ENCODE measurements at places on chromosomes 2 and 18.

DNA sequence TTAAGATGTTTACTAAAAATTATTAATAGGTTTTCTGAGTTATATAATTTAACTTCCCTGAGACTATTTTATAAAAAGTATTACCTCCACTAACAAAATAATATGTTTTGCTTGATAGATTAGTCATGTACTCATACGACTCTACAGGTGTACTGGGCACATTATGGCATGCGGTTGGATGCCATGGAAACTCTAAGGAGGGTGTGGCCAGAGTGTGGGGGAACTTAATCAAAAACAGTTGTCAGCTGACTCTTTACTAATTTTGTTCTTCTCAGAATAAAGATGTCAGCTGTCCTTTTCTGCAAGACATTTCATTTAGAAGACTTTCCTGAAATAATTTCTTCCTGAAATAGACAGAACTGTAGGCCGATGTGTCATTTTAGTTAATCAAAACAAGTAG is 228.3 kb upstream of the SIX3 start:
- DNase-seq = no peak

- DNase-seq = no peak
These were observed 41.4 kb downstream of the AOX1 start for GRCh38 chr2:200627110-200627770.

DNA sequence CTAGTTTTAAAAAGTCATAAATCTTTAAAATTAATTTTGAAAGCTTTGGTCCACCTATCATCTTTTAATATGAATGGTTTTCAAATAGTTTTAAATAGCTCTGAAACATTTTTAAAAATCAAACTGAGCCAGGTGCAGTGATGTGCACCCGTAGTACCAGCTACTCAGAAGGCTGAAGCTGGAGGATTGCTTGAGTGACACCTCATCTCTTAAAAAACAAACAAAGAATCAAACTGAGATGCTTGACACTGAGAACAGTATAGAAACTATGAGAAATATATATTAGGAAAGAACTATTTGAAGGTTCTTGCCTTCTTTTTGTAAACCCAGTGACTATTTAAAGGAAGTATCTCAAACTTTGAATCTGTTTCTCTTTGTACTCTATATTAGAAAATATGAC is 67.4 kb downstream of the BARD1 start:
- no peak for DNase-seq

DNA sequence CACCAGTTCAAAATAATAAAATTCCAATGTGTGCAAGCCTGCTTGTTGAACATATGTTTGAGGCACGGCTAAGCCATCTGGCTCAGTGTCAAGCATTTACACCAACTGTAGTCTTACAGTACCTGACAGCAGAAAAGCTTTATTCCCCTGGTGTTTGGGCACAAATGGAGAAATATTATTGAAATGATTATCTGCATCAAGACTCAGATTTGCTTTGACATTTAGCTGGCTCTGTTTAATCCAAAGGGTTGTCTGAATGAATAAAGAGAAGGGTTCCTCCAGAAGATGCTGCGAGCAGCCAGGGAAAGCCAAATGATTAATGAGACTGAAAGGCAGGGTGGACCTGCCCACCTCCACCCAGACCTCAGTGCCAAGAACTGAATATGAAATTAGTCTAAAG is 393.2 kb upstream of the GALNT5 start:
- no peak for DNase-seq

DNA sequence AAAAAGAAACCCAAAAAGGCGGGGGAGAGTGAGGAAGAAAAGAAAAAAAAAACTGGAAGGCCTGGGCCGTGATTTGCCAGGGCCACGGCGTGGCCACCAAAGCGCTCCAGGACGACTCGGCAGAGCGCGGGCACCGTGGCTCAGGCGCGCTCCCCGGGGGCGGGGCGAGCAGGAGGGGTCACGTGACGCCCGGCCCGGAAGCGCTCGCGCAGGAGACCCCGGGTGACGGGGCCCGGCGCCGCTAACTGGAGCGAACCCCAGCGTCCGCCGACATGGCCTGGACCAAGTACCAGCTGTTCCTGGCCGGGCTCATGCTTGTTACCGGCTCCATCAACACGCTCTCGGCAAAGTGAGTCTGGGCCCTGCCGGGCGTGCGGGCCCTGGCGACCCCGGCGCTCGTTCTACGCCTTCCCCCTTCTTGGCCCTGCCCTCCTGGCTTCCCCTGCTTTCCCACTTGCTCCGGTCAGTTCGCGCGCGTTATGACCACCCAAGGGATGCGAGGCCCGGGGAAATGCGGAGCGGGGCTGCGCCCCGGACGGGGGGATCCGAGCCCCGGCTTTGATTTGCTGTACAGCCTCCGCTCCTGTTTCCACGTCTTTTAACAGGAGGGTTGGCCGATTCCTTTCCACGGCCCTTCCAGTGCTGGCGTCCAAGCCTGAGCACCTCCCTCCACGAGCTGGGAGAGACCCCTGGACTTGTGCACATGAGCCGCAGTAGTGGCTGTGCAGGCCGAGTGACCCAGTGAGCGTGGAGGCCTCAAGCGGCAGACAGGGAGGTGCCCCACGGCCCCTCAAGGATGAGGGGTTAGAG is at the start of gene SLC35F6:
TSS of gene SLC35F6 (plus strand) at position 207 of the 810 bp plus-strand sequence. CDS start at position 273, 66 bp downstream.
- peak; percentile 89 for DNase-seq

- no peak for DNase-seq
These were observed 86.4 kb downstream of the NCOA1 start for GRCh38 chr2:24577481-24577880.

GRCh38 chr2:45323344-45323743 is 287.7 kb downstream of the SRBD1 start:
- no peak for DNase-seq

DNA sequence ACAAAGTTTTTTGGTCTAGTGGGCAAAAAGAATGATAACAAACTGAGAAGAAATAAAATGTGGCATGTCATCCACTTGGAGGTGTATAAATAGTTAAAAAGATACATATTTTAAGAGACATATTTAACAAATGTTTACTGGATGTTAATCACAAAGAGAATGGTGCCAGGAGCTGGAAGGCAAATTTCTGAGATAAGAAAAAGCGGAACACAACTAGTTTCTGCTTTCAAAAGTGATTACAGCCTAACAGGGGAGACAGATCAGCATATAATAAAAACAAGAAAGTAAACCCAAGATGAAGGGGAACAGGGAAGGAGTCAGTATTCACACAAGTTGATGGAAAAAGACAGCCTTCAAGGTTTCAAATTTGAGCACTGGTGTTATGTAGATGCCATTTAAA is 91.3 kb downstream of the OLA1 start:
- DNase-seq = no peak

DNA sequence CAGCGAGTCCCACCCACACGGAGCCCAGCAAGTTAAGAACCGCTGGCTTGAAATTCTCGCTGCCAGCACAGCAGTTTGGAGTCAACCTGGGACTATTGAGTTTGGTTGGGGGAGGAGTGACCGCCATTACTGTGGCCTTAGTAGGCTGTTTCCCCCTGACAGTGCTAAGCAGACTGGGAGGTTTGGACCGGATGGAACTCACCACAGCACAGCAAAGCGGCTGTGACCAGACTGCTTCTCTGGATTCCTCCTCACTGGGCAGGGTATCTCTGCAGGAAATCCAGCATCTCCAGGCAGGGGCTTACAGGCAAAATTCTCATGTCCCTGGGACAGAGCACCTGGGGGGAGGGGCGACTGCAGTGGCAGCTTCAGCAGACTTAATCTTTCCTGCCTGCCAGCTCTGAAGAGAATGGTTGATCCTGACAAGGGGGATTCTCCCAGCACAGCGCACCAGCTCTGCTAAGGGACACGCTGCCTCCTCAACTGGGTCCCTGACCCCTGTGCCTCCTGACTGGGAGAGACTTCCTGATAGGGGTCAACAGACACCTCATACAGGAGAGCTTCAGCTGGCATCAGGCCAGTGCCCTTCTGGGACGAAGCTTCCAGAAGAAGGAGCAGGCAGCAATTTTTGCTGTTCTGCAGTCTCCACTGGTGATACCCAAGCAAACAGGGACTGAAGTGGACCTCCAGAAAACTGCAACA is 425.4 kb downstream of the NYAP2 start:
- DNase-seq = no peak

GRCh38 chr2:232838406-232838874 is 31.6 kb upstream of the SNORC start:
- no peak for DNase-seq

DNA sequence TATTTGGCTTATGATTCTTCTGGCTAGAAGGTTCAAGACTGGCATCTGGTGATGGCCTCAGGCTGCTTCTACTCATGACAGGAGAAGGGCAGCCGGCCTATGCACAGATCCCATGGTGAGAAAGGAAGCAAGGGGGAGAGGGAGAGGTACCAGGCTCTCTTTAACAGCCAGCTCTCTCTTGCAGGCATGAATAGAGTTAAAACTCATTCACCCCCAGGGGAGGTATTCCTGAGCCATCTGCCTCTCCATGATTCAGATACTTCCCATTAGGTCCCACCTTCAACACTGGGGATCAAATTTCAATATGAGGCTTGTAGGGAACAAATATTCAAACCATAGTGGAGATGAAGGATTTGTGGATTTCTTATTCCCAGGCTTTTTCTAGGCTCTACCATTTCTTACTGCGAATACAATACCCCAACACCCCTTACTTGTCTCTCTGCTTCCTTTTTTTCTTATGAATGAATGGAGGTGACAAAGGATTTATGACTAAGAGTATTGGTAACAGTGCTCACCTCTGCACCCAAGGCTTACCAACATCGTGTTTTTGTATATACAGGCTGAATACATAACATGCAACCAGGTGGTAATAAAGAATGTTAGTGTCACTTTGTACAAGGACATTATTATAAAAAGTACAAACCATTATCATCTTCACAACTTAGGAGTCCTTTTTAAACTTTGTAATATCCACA is 454.6 kb upstream of the TRIB2 start:
- DNase-seq = no peak

- DNase-seq = no peak
These were observed 547.1 kb upstream of the SOX11 start for GRCh38 chr2:5145053-5145452.

DNA sequence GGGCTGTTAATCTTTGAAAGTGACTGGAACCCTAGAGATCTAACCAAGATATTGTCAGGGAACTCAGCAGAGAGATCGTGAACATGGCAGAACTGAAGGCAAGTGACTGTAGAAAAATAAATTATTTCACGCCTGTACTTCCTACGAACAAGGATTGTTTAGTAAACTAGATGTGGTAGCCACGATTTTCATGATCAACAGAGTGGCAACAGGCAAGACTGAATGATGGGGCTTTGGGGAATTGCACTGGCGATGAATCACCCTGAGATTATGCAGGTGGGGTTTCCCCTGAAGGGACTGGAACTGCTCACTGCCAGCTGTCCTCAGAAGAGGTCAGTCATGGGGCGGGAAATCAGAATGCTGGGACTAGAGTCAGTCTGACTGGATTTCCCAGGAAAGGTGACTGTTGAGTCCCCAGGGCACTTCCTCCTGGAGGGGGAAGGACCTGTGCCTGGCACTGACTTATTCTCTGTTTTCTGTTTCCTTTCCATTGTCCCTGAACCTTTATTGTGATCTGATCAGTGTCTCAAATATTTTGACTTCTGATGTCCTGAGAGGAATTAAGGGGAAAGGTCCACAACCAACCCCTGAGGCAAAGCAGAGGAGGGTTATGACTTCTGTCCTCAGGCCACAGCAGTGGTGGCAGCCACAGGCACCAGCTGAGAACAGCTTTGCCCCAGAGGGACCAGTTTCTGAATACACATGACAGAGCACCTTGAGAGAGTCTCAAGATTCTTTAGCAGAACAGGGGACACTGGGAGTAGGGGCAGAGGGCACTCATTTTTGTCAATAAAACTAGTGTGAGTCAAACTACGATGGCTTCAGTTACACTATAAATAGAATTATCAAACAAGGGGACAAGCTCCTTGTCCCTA is 70.0 kb downstream of the NAB1 start:
- no peak for DNase-seq

DNA sequence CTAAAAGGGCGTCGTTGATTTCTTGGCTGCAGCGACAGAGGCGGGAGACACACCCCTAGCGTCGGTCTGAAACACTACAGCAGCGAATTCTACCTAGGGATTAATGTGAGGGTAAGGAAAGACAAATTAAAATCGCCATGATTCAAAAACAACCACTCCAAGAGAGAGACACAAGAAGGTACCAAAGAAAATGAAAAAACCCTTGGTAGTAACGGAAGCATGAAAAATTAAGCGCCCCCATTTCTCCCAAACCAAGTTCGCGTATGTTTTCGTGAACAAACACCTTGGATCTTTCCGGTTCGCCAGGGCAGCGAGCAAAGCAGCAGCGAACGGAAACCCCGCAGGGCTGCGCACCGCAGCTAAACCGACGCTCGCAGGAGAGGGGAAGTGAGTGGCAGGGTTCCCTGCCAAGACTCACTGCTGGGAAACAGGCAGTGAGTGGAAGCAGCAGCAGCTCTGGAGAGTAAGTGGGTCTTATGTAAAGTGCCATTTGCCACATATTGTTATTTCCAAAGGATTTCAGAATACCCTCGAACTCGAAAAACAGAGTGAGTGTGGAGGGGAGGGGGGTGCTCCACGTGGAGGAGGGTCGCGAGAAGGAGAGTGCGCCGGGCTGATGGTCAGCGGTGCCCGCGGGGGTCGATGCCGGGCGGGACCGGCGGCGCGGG is 1.0 kb downstream of the PPP3R1 start:
- peak; percentile 79 for DNase-seq

DNA sequence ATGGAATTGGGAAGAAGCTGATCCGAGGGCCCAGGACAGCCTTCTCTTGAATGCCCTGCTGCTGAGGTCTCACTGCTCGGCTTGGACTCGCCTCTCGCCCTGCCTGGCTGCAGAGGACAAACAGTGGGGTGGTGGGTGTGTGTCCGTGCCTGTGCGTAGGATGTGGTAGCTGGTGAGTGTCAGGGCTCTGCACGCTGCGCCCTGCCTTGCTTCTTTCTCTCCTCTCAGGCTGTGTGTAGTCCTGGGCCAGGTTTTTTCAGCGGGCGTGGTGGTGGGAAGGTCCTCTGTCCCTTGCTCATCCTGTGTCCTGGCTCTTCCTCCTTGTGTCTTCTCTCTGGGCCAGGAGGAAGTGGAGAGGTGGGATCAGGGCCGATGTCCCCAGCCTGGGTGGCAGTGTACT is 44.8 kb downstream of the RRM2 start:
- no peak for DNase-seq

GRCh38 chr2:147698166-147698565 is 146.7 kb upstream of the ACVR2A start:
- DNase-seq = no peak

- DNase-seq = no peak
These were observed 29.0 kb downstream of the LPIN1 start for GRCh38 chr2:11775384-11775783.

GRCh38 chr18:3923750-3924149 is 473.8 kb downstream of the TGIF1 start:
- no peak for DNase-seq

- DNase-seq = no peak
These were observed 13.0 kb upstream of the SLC9A2 start for GRCh38 chr2:102606353-102606752.

GRCh38 chr2:171485116-171485515 is 37.2 kb upstream of the CYBRD1 start:
- DNase-seq = no peak

DNA sequence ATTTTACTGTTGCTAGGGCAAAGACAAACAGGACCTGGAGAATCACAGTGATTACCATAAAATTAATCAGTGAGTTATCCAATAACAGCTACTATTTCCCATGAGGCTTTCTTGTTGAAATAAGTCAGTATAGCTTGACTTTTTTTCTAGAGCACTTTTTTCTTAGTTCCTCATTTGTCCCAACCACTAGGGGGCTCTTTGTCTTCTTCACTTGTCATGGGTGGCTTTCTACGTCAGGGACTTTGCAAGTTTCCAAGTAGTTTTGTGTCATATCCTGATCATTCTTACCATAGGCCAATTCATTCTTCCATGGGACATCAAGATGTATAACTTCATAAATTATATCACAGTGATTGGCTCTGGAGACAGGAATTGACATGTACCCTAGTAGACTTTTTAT is 1019.6 kb upstream of the PIK3C3 start:
- DNase-seq = no peak
